ENCODE measurements at places on chromosomes 7 and 10. TPM values are rescaled to one million over a fixed set of nuclear protein-coding genes. Genes with fewer than 3 reads are reported as not detected.

Gene RNF133
- total RNA-seq = not detected

GRCh38 chr10:61135276-61135721 lies 191.3 kb upstream of the RHOBTB1 start:
- H3K4me1 ChIP-seq = peaks cover 22% of the 10 kb centered on the region
- no peak for DNase-seq
- no peaks in the 10 kb centered on the region for H3K27me3 ChIP-seq
- no peak overlapping the region for H3K4me3 ChIP-seq
- H3K27ac ChIP-seq = no peak overlapping the region

DNA sequence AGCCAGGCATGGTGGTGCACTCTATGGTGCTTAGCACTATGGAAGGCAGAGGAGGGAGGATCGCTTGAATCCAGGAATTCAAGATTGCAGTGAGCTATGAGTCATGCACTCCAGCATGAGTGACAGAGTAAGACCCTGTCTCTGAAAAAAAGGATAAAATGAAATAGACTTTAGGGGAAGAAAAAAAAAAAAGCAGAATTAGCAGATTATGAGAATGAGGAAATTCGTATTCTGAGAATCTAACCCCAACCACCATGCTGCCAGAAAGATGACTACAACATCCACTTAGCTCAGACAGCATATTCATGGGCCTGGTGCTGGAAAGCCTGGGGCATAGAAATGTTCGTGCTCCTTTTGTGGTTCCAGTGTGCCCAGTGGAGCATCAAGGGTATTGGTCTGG lies 63.3 kb downstream of the TMEM26 start:
- H3K4me3 ChIP-seq = no peak overlapping the region
- no peaks in the 10 kb centered on the region for H3K4me1 ChIP-seq
- no peak overlapping the region for H3K27ac ChIP-seq
- no peak for DNase-seq

GRCh38 chr10:4775808-4776207 lies 50.2 kb upstream of the AKR1E2 start:
- no peak for DNase-seq
- H3K36me3 ChIP-seq = no peaks in the 10 kb centered on the region
- H3K4me3 ChIP-seq = no peak overlapping the region
- H3K27me3 ChIP-seq = no peaks in the 10 kb centered on the region

- peaks cover 3% of the 10 kb centered on the region for H3K36me3 ChIP-seq
- DNase-seq = no peak
- peaks cover 13% of the 10 kb centered on the region for H3K4me1 ChIP-seq
- H3K27me3 ChIP-seq = no peaks in the 10 kb centered on the region
Measured at GRCh38 chr7:133265821-133266220, 12.9 kb downstream of the EXOC4 start.

DNA sequence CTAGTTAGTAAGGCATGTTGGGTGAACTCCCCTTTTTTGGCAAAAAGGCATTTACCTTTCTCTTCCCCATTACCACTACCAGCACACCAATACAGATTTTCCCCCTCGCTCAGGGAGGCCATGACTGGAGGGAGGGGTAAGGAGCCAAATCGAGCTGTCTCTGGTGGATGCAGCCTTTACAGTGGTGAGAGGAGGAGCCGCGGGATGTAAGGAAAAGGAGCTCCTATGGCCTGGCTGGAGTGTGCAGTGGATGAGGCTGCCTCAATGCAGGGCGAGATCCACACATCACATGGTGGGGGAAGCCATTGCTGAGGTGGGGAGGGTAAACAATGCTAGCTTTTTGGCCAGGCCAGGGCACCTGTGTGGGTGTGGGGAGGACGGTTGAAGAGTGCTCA lies 416.2 kb downstream of the EXOC4 start:
- peaks cover 16% of the 10 kb centered on the region for H3K4me1 ChIP-seq
- no peaks in the 10 kb centered on the region for H3K27me3 ChIP-seq
- peaks cover 2% of the 10 kb centered on the region for H3K36me3 ChIP-seq
- peak overlapping the region; percentile 65 for H3K27ac ChIP-seq
- DNase-seq = no peak

DNA sequence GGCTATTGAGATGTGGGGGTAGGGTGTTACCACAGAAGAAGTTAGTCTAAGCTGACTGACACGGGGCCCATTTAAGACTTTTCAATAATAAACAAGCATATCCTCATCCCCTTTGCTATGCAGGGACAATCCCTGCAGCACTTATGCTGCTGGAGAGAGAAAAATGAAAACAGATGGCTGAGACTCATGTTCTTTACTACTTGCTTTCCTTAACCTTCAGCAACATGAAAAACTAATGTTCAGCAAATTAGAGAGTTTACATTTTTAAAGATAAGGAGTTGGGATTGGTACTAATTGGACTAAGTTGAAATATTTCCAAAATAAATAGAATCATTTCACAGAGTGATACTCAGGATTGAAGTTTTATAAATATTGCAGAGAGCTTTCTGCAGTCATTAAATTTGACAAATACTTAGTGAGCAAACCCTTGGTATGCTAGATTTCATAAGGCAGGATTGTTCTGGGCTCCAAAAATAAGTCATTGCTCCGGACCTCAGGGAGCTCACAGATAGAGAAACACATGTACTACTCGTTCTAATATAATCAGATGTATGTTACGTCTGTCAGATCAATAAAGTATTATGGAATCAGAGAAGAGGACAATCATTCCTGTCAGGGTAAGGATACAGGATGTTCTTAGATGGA lies 147.1 kb upstream of the LRRN3 start:
- no peaks in the 10 kb centered on the region for H3K36me3 ChIP-seq
- no peaks in the 10 kb centered on the region for H3K27me3 ChIP-seq
- peaks cover 19% of the 10 kb centered on the region for H3K4me1 ChIP-seq
- H3K27ac ChIP-seq = no peak overlapping the region

Gene CALML3
- not detected for total RNA-seq

Gene PSMA2
- total RNA-seq = 102 TPM

- H3K4me1 ChIP-seq = peaks cover 41% of the 10 kb centered on the region
- DNase-seq = no peak
- H3K27ac ChIP-seq = no peak overlapping the region
- no peaks in the 10 kb centered on the region for H3K36me3 ChIP-seq
- H3K27me3 ChIP-seq = no peaks in the 10 kb centered on the region
Measured at GRCh38 chr10:50614444-50615137, 9.2 kb downstream of the SGMS1 start.

Gene GLI3
- total RNA-seq = 9.0 TPM

Gene ABCB1
- 0.48 TPM for total RNA-seq

DNA sequence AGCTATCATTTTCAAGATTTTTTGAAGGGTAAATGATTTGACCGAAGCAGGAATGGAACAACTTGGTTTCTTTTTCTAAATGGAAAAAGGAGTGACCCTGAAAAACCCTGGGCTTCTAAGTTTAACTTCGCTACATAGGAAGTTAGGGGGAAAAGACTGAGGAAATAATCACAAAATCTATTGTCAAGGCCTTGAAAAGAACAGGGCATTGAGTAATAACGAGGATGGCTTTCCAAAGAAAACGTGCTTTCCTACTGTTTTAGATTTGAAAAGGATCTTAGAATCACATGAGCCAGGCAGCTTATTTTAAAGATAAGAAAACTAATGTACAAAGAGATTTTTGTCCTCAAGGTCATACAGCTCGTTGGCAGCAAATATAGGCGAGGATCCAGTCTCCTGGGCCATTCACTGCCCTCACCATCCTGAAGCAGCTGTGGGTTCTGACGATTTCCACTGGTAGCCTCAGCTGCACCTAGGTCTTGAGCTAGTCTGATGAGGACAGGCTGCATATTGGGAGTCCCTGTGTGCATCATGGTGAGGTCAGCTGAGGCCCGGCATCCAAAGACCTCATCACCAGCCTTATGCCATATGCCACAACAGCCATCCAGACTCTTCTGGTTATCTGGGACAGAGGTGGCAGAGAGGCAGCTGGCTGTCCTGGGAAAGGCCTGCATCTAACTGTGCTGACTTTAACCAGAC lies 384.7 kb upstream of the NRP1 start:
- no peaks in the 10 kb centered on the region for H3K4me1 ChIP-seq
- H3K27me3 ChIP-seq = no peaks in the 10 kb centered on the region
- no peak overlapping the region for H3K27ac ChIP-seq
- no peaks in the 10 kb centered on the region for H3K36me3 ChIP-seq

Gene SLC29A3
- total RNA-seq = 13.3 TPM

Gene ATOH7
- total RNA-seq = 0.65 TPM

Gene HNRNPF
- 221 TPM for total RNA-seq

DNA sequence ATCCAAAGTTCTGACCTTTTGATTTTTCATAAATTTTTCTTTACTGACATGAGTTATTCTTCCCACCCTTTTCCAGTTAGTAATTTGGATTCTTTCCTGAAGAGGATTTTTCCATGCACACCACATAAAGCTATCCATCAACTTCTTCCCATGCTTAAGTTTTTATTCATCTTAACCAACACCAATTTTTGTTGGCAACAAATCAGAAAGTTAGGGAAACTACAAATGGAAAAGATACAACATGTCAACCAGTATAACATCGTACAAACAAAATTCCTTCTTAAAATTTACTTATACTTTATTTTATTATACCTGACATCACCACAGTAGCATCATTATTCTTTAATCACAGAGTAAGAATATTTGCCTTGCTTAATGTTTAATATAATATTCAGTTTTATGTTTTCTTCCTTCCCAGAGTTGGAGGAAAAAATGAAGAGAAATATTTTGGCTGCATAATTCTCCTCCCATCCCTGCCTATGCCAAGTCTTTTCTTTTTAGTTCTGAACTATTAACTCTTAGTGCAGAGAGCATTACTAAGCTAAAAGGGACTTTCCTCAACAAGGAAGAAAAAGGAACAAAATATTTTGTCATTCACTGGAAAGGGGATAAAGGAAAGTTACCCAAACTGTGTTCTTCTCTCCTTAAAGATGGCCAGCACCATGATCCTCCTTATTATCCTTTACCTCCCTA lies 67.5 kb upstream of the MEOX2 start:
- no peaks in the 10 kb centered on the region for H3K27me3 ChIP-seq
- DNase-seq = no peak

DNA sequence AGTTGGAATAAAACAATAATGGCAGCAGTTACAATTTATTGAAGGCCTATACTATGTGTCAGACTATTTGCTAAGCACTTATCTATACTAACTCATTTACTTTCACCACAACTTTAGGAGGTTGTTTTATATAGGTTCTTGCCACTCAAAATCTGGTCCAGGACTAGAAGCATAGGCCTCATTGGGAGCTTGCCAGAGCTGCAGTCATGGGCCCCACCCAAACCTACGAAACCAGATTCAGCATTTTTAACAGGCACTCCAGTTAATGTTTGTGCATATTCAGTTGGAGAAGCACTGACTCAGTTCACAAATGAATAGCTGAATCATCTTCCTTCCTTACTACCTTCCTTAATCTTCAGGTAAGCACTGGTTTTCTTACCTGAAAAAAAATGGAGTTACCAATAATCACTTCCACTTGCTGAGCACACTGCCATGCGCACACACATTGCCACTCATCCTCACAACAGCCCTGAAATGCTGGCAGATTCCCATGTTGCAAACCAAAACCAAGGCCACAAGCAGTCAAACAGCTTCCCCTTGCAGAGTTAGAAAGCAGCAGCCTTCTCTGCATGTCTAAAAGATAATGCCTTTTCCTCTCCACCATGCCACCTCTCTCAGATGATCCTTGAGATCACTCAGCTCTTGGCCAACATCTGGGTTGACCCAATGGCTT lies 122.4 kb downstream of the SLC16A9 start:
- H3K4me1 ChIP-seq = no peaks in the 10 kb centered on the region
- no peaks in the 10 kb centered on the region for H3K27me3 ChIP-seq
- H3K27ac ChIP-seq = no peak overlapping the region
- DNase-seq = no peak

DNA sequence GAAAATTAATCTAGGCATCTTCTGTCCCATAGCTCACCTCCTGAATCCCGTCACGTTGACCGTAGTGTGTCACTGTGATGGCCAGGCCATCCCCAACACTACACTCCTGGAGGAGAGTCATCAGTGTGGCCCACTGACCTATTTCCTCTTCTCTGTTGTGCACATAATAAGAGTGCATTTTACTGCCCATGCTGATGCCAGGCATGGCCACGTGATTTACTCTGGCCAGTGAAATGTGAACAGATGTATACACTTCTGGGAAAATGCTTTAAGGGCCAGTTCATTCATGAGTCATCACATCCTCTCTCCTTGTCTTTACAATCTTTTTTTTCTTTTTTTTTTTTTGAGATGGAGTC lies 101.9 kb upstream of the PIP4K2A start:
- no peaks in the 10 kb centered on the region for H3K36me3 ChIP-seq
- no peaks in the 10 kb centered on the region for H3K4me1 ChIP-seq
- H3K27me3 ChIP-seq = no peaks in the 10 kb centered on the region
- DNase-seq = no peak
- no peak overlapping the region for H3K27ac ChIP-seq

GRCh38 chr10:46553238-46554049 lies 3.0 kb downstream of the GPRIN2 start:
- no peak overlapping the region for H3K27ac ChIP-seq
- peaks cover 7% of the 10 kb centered on the region for H3K27me3 ChIP-seq
- H3K36me3 ChIP-seq = no peaks in the 10 kb centered on the region

DNA sequence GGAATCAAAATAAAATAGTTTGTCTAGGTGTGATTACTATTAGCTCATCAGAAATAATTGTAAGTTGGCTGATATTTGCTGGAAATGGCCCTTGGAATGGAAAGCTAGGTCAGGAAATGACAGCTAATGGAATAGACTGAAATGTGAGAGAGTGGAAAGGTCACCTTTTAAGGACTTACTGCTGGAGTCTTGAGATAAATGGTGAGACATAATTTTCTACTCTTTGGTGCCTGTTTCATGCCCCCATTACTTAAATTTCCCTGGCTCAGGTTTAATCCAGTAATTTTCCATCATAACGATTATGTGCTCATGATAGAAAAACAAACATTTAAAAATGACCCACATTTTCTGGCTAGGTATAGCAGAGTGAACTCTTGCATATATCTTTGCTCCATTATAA lies 123.6 kb downstream of the ADAM22 start:
- H3K27ac ChIP-seq = no peak overlapping the region
- H3K4me1 ChIP-seq = peaks cover 4% of the 10 kb centered on the region
- H3K4me3 ChIP-seq = no peak overlapping the region
- peaks cover 1% of the 10 kb centered on the region for H3K36me3 ChIP-seq

DNA sequence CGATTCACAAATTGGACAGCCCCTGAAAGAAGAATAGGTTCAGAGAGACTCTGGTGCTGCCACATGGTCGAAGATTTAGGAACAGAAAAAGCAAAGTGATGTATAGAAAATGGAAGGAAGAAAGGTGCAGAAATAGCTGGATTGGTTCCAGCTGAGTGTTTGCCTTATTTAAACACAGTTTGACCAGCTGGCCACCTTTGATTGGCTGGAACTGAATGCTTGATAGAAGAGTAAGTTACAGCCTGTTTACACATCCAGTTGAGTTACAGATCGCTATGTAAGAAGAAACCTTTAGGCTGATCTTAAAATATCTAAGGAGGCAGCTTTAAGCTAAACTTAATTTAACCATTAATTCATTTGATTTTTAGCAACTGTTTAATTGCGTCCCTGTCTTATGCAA lies 40.3 kb upstream of the KAT6B start:
- no peak overlapping the region for H3K4me3 ChIP-seq
- H3K4me1 ChIP-seq = peaks cover 28% of the 10 kb centered on the region
- DNase-seq = no peak
- no peak overlapping the region for H3K27ac ChIP-seq

Gene CFAP46
- 15.4 TPM for total RNA-seq

Gene PRSS2
- total RNA-seq = 5.3 TPM

Gene CALHM3
- total RNA-seq = 1.3 TPM
